ENCODE measurements at places on chromosomes 1 and 21.

- DNase-seq: no peak
Observed at GRCh38 chr1:12001996-12002493, 17.3 kb upstream of the MIIP start.

- DNase-seq: no peak
Observed at GRCh38 chr1:94296018-94296417, 58.6 kb upstream of the ARHGAP29 start.

GRCh38 chr1:116711263-116711840 is 42.9 kb upstream of the CD2 start:
- DNase-seq: no peak

- no peak for DNase-seq
Observed at GRCh38 chr1:3702990-3703728, 49.1 kb upstream of the CCDC27 start.

DNA sequence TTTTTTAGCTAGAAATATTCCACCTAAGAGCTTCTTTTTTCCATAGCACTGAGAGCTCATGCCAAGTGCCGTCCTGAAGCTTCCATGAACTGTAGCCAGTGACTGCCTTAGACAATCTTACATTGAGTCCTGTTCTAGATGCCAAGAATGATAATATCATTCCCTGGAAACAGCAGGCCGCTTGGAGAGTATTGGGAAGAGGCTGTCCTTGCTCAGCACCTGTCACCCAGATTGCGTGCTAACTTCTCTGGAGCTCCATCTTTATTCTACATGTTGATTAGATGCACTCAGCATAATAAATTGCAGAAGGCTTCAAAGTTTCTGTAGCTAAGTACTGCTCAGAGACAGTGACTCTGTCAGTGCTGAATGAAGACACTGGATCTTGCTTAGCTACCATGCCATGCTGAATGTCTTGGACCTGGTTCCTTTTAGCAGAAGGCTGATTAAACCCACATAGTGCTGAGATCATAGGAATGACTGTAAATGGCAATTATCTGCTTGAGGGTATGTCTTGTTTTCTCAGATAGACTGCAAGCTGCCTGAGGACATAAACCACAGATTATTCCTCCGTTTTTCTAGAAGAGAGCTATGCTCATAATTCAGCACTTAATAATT is 83.1 kb upstream of the IRF2BP2 start:
- DNase-seq: no peak

DNA sequence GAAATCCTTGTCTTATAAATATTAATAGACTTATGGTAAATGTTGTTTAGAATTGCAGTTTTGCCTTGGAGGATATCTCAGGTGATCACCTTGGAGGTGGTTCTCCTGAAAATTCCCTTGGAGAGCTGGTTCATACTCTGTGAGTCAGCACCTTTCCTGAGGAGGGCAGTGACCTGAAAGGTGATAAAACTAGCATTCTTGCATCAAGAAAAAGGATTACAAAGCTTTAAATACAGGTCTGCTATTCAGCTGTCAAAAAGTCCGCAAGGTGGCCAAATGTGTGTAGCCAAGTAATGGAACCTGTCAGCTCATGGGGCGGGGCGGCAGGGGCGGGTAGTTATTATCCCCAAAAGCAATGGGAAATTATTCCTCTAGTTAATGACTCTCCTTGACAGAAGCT is 52.8 kb upstream of the EDARADD start:
- DNase-seq: no peak

DNA sequence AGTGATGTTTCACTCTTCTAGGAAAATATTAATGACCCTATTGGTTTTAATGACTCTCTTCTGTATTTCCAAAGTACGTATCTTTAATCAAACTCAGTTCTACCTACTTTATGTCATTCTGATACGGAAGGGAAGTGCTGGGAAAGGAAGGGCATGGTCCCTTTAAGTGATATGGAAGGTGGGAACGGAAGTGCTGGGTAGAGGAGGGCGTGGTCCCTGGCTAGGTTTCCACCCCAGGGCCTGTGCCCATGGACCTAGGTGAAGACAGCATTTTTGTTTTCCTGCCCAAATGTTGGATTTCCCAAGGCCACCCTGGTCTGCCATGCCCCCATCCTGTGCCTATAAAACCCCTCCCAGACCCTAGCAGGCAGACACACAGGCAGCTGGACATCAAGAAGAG is 24.0 kb downstream of the RGS4 start:
- DNase-seq: no peak

GRCh38 chr1:234486858-234487840 is 8.2 kb upstream of the TARBP1 start:
- DNase-seq: no peak
